Left hindlimb (tissue), 1 donor: ENCODE measurements at places on chromosomes 2 and 18.

- DNase-seq = peak; percentile 75
Observed at GRCh38 chr2:234881413-234882241, 70.2 kb upstream of the SH3BP4 start.

GRCh38 chr18:36333414-36333813 lies 35.9 kb downstream of the FHOD3 start:
- no peak for DNase-seq

GRCh38 chr2:24482972-24483300 lies 8.1 kb upstream of the NCOA1 start:
- DNase-seq = no peak

DNA sequence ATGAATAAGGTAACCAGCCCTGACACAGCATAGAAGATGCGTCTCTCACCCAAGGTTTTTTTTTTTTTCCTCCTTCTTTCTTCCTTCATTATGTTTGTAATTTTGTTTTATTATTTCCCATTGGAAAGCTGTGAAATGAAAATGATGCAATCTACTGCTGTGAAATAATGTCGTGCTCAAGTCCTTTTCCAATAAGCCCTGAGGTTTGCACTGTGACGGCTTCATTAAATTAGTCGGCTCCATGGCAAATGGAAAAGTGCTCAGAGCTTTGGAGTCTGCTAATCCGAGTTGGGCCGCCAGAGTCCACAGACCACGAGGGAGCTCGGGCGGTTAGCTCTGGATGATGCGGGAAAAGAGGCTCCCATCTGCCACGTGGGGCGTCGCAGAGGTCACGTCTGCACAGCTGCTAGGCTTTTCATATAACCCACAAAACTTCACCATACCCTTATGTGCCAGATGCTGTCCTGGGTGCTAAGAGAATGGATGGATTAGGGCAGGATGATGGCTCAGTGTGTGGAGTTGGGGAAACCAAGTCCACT lies 92.3 kb upstream of the CAPN13 start:
- no peak for DNase-seq

GRCh38 chr2:55923982-55924321 lies 370 bp upstream of the EFEMP1 start:
- DNase-seq = no peak

DNA sequence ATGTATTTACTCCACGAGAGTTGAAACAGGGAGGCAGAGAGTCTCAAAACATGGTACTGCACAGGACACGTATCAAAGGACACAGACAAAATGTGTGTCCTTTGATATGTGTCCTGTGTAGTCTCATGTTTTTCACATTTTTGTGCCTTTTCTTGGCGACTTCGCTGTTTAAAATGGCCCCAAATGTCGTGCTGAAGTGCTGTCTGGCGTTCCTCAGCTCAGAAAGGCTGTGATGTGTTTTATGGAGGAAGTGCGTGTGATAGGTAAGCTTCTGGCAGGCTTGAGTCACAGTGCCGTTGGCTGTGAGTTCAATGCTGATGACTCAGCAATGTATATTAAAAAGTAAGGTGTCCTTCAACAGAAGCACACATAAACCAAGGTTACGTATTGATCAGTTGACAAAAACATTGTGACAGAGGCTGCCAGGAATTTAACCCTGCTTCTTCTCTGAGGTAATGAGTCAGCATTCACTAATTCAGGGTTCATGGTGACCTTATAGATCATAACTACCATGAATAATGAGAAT lies 78.2 kb downstream of the DYSF start:
- no peak for DNase-seq
